ENCODE measurements at places on chromosomes 2 and 18.

- DNase-seq = no peak
Observed at GRCh38 chr2:199446996-199447576, 10.7 kb downstream of the SATB2 start.

DNA sequence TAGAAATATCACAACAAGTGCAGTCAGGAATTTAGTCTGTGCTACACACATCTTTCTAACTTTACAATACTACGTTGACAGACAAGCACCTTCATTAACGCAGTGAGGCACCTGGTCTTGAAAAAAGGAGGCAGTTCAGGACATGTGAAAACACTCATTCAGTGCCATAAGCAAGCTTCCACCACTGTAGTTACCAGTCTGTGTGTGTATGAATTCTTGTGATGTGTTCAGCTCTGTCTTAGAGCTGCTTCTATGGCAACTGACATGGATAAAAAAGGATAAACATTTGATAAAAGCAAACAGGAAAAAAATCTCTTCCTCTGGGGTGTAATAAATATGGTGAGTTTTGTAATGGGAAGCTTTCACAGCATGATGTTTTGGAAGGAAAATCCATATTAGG is 623.8 kb upstream of the NXPH2 start:
- DNase-seq = no peak

- DNase-seq = no peak
Observed at GRCh38 chr2:194826241-194826640, 830.8 kb upstream of the SLC39A10 start.

- DNase-seq = no peak
Observed at GRCh38 chr2:71458413-71459083, 5.2 kb downstream of the DYSF start.

DNA sequence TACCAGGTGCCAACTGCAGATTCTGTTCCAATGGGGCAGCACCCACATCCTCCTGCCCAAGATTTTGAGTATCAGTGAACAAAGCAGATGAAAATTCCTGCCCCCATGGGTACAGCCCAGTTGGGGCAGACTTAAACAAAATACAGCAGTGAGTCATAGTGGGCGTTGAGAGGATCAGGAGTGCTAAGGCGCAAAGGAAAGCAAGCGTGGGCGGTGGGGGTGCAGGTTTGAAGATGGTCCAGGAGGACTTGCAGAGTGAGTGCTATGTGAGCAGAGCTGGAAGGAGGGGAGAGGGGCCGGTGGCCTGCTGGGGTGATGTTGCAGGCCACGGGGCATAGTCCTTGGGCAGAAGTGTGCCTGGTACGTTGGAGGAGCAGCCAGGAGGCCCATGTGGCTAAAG is 24.7 kb downstream of the STEAP3 start:
- DNase-seq = no peak

- DNase-seq = no peak
Observed at GRCh38 chr2:104250635-104251034, 603.3 kb upstream of the POU3F3 start.

DNA sequence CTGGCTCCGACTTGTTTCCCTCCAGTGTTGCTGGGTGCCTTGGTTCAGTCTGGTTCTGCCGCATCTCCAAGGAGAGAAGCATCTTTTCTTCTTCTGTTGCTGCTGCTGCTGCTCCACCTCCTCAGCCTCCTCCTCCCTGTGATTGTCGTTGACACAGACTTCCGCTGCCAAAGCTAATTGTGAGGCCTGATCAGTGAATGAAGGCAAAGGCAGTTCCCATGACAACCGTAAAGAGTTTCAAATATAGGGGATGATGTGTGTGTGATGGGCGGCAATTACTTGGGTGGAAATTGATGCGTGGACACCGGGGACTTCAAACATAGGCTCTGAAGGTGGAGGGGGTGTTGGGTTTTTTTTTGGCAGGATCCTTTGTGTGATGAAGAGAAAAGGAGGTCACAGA is 13.7 kb downstream of the TET3 start:
- DNase-seq = no peak

DNA sequence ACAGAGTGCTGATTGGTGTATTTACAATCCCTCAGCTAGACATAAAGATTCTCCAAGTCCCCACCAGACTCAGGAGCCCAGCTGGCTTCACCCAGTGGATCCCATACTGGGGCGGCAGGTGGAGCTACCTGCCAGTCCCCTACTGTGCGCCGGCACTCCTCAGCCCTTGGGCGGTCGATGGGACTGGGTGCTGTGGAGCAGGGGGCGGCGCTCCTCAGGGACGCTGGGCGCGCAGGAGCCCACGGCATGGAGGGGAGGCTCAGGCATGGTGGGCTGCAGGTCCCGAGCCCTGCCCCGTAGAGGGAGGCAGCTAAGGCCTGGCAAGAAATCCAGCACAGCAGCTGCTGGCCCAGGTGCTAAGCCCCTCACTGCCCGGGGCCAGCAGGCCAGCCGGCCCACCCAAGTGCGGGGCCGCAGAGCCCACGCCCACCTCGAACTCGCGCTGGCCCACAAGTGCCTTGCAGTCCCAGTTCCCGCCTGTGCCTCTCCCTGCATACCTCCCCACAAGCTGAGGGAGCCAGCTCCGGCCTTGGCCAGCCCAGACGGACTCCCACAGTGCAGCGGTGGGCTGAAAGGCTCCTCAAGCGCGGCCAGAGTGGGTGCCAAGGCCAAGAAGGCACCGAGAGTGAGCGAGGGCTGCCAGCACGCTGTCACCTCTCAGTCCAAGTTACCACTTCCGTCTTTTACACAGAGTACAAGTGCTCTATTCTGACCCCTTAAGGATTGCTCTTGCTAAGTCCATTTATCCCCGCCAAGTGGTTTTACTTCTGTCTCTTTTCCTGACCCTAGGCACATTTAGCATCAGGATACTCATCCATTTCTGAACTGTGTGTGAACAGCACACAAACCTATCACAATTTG is 1.7 kb upstream of the RPE start:
- no peak for DNase-seq
